ENCODE measurements at places on chromosomes 4 and X.

- DNase-seq = no peak
Observed at GRCh38 chrX:40434947-40435346, 145.8 kb upstream of the ATP6AP2 start.

GRCh38 chr4:529563-529962, 30.6 kb downstream of the PIGG start:
- DNase-seq = no peak

GRCh38 chr4:151169900-151170299, 70.5 kb downstream of the RPS3A start:
- DNase-seq = no peak

- no peak for DNase-seq
Observed at GRCh38 chrX:129694805-129695204, 40.0 kb upstream of the APLN start.

- no peak for DNase-seq
Observed at GRCh38 chrX:23926015-23926414, 18.2 kb downstream of the CXorf58 start.

DNA sequence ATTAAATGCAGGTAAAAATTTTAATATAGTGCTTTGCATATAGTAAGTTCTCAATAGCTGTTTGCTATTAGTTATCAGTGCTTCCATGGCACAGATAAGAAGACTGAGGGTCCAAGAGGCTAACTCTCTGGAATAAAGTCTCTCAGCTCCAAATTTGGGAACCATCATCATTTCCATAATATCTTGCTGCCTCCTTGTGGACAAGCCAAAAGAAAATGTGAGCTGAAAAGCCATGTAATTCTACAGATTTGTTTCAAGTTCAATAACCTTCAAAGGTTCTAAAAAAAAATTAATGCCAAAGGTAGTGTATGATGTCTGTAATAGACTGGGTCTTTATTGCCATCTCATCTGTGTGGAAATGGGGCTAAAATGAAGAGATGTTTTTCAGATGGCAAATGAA, 136.9 kb upstream of the VCX start:
- no peak for DNase-seq

- no peak for DNase-seq
Observed at GRCh38 chr4:101347267-101347556, at the start of gene PPP3CA. PPP3CA (minus strand) TSS chr4:101347526.

DNA sequence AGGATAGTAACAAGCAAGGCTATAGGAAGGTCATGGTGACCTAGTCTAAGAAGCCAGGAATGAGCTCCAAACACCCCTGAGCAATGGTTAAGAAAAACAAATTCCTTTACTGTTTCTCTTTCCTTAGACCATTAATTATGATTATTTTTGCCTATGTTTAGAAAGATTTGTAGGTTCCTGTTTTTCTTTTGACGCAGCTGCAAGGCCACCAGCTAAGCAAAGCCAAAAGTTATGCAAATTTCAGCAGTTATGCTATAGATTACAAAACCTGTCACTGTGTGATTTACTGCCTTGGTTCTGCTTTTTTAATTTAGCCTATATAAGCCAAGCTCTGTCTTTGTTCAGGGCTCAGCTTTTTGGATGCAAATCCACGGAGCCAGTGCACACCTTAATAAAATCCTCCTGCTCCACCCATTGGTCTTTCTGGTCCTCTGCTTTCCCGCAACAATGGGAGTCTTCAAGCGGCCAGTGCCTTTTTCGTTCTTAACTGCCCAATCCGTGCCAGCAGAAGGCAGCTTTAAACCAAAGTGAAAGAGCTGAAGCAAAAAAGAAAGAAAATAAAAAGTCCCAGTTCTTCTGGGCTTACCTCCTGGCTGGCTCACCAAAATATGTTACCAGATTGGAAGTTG, 1.4 kb upstream of the CEP135 start:
- DNase-seq = no peak

- no peak for DNase-seq
Observed at GRCh38 chrX:112841820-112842157, 1.2 kb upstream of the AMOT start.

- DNase-seq = no peak
Observed at GRCh38 chr4:112771-113170, 11.5 kb upstream of the ZNF718 start.

DNA sequence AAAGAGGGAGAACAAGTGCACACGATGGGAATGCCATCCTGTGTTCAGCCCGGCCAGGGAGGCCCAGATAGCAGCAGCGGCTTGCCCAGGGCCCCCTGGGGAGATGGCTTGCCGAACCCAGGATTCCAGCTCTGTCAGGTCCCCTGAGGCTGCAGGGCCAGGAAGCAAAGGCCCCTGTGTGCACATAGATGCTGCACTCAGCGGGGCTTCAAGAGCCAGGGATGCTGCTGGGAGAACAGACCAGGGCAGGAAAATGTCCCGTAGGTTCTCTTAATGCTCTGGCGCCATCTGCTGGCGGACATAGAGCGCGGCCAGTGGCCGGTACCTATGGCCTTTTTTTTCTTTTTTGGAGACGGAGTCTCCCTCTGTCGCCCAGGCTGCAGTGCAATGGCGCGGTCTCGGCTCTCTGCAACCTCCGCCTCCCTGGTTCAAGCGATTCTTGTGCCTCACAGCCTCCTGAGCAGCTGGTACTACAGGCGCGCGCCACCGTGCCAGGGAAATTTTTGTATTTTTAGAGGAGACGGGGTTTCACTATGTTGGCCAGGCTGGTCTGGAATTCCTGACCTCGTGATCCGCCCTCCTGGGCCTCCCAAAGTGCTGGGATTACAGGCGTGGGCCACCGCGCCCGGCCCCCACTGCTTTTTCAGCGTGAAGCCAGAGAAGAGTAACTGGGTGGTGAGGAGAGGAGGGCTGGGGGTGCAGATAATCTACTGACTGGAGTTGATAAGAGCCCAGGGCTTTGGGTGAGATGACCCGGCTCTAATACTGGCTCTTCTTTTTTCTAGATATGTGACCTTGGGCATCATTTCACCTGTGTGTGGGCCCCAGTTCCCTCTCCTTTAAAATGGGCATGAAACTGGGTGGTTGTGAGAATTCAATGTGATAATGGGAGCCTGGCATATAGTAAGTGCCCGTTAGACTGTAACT, 22.5 kb downstream of the MED28 start:
- DNase-seq = peak; percentile 64

GRCh38 chr4:1403591-1404572, 2.4 kb downstream of the NKX1-1 start:
- DNase-seq = no peak

- DNase-seq = no peak
Observed at GRCh38 chr4:11427121-11427996, 1.3 kb downstream of the HS3ST1 start.

DNA sequence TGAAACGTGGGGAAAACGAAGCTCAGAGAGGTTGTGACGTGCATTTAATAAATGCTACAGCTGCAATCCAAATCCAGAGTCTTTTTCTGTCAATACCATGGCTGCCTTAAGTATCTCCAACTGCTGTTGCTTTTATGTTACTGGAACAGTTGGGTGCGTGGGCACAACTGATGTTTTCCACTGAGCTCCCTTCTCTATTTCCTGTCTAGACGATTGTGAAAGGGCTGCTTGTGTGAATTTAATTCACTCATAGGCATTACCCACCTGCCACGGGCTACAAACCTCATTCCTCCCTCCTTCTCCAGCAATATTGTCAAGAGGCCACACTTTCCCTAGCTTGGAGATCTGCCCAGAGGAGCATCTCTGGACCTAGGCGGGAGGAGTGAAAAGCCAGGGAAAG, 526.0 kb downstream of the MID1IP1 start:
- no peak for DNase-seq

GRCh38 chr4:3413217-3413671, 28.5 kb upstream of the HGFAC start:
- DNase-seq = no peak

DNA sequence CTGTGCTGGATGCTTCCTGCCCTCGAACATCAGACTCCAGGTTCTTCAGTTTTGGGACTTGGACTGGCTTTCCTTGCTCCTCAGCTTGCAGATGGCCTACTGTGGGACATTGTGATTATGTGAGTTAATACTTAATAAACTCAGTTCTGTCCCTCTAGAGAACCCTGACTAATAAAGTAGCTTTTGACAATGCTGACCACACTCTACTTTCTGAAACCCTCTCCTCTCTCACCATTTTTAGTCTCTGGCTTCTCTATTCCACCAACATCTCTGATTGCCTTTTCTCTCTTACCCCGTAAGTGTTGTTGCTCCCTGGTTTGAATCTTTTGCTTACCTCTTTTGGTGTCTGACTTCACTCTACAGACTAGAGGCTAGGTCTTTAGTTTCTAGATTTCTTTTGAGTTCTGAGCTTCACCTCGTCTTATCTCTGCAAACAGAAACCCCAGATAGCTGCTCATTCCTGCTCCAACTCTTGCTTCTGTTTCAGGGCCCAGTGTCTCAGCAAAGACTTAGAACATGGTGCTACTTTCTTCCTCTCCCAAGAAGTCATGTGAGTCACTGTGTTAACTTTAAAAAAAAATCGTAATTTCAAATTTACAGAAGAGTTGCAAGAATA, 11.4 kb downstream of the TMSB4X start:
- DNase-seq = no peak

- DNase-seq = no peak
Observed at GRCh38 chrX:71542411-71542810, 9.5 kb downstream of the OGT start.

- no peak for DNase-seq
Observed at GRCh38 chr4:25377572-25378436, 741 bp downstream of the ANAPC4 start.

DNA sequence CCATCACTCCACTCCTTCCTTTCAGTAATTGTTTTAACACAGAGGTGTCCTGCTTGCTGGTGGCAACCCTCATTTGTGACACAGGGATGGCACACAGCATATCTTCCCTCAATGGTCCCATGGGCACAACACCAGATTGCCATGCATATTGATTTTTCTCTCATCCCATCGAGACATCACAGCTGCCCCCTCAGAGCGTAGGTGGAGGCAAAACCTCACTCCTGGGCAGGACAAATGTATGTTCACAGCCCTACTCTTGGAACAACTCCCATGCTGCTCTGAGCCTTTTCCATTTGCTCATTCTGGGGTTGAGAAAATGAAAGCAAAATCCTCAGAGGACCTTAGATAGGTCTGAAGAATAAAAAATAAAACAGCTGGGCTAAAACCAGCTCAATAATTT, 172.2 kb downstream of the GABRB1 start:
- no peak for DNase-seq

DNA sequence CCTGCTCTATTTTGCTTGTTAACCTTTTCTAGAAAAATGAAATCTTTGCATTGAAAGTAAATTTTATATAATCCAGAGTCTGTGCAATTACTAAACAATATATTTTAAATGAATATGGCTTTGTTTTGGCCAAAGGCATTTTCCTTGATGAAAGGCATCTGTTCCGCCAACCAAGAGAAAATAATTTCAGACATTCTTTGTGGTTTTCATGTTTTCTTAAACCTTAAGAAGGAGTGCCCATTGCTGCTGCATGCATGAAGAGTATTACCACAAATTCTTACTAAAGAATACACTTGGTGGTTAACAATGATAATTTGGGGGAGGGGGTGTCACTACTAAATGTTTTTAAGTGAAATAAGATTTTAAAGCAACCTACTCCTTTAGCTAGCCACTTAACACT, 2.7 kb upstream of the PDGFC start:
- DNase-seq = no peak

DNA sequence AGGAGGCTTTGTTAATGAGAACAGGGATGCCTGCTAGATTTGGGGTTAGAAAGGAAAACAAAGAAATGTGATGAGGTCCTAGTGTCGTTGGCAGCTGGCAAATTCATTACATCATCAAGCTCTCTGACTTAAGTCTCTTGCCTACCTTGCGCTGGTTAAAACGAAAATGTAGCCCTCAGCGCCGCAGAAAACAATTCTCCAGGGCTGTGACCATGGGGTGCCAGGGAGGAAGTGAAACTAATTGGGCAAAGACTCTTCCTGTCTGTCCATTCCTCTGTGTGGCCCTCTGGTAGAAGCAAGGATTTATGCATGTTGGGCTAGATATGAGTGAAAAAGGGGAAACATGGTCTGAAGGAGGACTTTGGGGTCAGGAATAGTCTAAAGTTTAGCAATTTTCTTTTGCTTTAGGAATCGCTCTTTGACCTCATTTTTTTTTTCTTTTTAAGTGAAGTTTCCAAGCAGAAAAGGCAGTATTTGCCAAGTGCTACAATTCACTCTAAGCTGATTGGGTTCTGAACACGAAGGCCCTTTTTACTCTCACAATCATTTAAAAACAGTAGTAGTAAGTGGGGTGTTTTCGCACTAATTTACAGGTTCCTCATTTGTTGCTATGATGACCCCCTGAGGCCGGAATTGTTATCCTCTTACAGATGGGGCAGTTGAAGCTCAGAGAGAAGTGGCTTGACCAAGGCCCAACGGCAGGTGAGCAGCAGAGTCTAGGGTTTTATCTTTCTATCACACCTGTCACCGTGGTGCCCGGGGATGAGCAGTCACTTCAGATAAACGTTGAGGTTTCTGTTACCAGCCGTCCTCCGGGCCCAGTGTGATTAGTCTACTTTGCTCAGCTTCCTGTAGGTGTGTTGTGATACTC, 27.3 kb upstream of the CHRNA9 start:
- peak; percentile 61 for DNase-seq

DNA sequence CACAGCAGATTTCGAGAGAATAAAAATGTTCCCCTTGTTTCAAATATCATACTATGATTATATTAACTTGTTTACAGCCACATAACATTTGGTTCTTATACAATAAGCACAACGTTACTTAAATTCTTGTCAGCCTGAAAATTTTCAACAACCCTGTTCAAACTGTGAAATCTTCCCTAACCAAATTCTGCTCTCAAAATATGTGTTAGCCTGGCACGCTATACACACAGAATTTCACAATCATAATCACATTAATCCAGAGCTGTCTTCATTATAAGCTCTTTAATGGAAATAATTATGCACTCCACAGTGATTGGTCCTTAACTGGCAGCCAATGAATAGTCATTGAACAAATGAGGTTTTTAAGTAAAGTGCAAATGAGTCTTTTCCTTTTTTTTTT, 7.3 kb upstream of the PRSS12 start:
- DNase-seq = no peak

GRCh38 chr4:26806331-26806730, 54.3 kb upstream of the STIM2 start:
- no peak for DNase-seq

DNA sequence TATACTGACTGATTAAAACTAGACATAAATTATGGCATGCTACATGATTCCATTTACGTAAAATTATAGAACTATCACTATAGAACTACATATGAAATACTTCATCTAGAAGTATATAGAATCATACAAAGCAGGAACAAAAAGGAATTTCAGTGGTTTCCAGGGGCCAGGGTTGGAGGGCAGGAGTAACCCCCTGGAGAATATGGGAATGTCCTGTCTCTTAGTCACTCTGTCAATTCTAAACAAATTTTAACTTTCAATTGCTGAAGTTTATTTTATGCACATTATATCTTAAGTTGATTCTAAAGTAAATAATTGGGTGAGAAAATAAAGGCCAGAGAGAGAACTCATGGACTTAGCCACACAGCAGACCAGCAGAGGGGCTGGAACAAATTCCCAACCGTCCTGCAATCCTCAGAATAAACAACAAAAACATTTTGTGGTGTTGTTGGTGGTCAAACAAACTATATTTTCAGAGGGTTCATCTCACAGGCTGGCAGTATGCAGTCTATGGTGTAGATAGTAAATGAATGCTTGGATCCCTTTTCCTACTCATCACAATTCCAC, 476.9 kb upstream of the SLIT2 start:
- DNase-seq = no peak

GRCh38 chrX:43283187-43283586, 372.9 kb upstream of the MAOA start:
- DNase-seq = no peak

All from T-helper 2 cell (primary cell).